Cortex of kidney (tissue), 1 donor: ENCODE measurements at places on chromosomes 13 and 19.

- DNase-seq, result no peak
Measured at GRCh38 chr13:75372517-75372916, 109.5 kb downstream of the TBC1D4 start.

- DNase-seq, result no peak
Measured at GRCh38 chr19:38690146-38690545, 42.7 kb downstream of the ACTN4 start.

DNA sequence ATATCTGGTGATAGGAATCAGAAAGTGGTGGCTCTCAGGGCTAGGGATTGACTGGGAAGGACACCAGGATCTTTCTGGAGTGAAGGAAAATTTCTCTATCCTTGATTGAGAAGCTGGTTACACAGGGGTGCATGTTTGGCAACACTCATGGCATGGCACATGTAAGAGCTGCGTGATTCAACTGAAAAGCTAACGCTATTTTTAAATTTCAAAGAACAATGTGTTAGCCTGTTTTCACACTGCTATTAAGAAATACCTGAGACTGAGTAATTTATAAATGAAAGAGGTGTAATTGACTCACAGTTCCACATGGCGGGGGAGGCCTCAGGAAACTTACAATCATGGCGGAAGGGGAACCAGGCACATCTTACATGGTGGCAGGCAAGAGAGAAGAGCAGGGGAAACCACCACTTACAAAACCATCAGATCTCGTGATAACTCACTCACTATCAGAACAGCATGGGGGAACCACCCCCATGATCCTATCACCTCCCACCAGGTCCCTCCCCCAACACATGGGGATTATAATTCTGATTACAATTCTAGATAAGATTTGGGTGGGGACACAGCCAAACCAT, 7.4 kb downstream of the SIGLEC8 start:
- DNase-seq, result no peak

GRCh38 chr13:59446391-59446790, 717.3 kb downstream of the DIAPH3 start:
- no peak for DNase-seq

- no peak for DNase-seq
Measured at GRCh38 chr19:38557205-38557799, 60.5 kb downstream of the MAP4K1 start.

DNA sequence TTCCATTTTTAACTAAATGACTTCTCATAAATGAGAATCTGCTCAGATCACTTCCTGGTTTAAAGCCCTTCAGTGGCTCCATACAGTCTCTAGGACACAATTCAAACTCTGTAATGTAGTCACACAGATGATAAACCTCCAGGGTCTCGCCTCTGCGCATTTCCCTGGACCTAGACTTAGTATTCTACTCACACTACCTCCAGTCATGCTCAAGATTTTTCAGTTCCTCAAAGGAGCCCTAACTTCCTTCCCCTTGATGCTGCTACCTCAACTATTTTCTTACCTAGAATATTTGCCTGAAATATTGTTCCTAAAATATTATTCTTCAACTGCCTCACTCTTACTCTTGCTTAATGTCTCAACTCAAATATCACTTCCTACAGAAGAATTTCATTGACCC, 86.7 kb upstream of the TPP2 start:
- DNase-seq, result no peak
